ENCODE measurements at places on chromosomes 2 and 18. TPM values are rescaled to one million over a fixed set of nuclear protein-coding genes. Genes with fewer than 3 reads are reported as not detected.

GRCh38 chr2:167964650-167965413 is 282.6 kb downstream of the STK39 start:
- H3K4me1 ChIP-seq: no peaks in the 10 kb centered on the region
- H3K27me3 ChIP-seq: no peaks in the 10 kb centered on the region
- no peak overlapping the region for H3K27ac ChIP-seq
- DNase-seq: no peak
- no peaks in the 10 kb centered on the region for H3K36me3 ChIP-seq

GRCh38 chr2:159194241-159194640 is 92.3 kb downstream of the WDSUB1 start:
- no peak overlapping the region for H3K4me3 ChIP-seq
- no peaks in the 10 kb centered on the region for H3K27me3 ChIP-seq
- DNase-seq: no peak
- H3K36me3 ChIP-seq: no peaks in the 10 kb centered on the region
- no peaks in the 10 kb centered on the region for H3K4me1 ChIP-seq
- H3K27ac ChIP-seq: no peak overlapping the region

DNA sequence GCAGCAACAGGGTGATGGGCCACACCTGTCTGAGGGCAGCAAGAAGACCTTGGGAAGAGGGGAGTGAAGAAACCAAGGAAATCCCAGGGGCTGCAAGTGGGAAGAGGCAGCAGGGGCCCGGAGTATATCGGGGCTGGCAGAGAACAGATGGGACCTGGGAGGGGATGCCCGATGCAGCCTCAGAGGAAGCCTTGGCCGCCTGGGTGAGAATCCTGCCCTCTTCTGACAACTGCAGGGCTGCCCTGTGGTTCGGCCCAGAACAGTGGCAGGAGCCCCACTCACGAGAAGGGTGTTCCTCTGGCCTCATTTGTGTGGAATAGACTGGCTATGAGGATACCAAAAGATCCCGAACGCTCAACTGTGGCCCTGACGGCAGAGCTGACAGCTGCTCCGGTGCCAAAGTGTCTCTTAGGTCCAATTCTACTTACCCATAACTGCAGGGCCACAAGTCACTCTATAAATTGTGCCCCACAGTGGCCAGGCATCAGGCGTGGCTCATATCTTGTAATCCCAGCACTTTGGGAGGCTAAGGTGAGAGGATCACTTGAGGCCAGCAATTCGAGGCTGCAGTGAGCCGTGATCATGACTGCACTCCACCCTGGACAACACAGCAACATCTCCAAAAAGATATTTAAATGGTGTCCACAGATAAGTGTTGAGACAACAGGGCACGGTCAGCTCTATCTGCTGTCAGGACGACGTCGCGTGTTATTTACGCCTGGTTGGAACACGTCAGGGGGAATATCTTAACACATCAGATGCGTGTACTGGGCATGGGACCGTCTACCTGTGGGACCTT is 23.6 kb upstream of the ID2 start:
- no peak overlapping the region for H3K27ac ChIP-seq
- no peaks in the 10 kb centered on the region for H3K27me3 ChIP-seq
- DNase-seq: no peak
- no peak overlapping the region for H3K4me3 ChIP-seq
- H3K4me1 ChIP-seq: peaks cover 8% of the 10 kb centered on the region

GRCh38 chr2:86747711-86748639 is 27.9 kb downstream of the RMND5A start:
- peak; percentile 20 for DNase-seq
- peaks cover 52% of the 10 kb centered on the region for H3K4me1 ChIP-seq
- no peaks in the 10 kb centered on the region for H3K27me3 ChIP-seq

- H3K27ac ChIP-seq: no peak overlapping the region
- no peak overlapping the region for H3K4me3 ChIP-seq
- H3K36me3 ChIP-seq: peaks cover 39% of the 10 kb centered on the region
- peaks cover 9% of the 10 kb centered on the region for H3K4me1 ChIP-seq
- H3K27me3 ChIP-seq: no peaks in the 10 kb centered on the region
Observed at GRCh38 chr2:96185516-96185915, 23.1 kb downstream of the STARD7 start.

GRCh38 chr2:226295123-226295522 is 504.5 kb downstream of the IRS1 start:
- no peaks in the 10 kb centered on the region for H3K36me3 ChIP-seq
- H3K27ac ChIP-seq: no peak overlapping the region
- no peak overlapping the region for H3K4me3 ChIP-seq
- H3K27me3 ChIP-seq: no peaks in the 10 kb centered on the region
- no peak for DNase-seq

DNA sequence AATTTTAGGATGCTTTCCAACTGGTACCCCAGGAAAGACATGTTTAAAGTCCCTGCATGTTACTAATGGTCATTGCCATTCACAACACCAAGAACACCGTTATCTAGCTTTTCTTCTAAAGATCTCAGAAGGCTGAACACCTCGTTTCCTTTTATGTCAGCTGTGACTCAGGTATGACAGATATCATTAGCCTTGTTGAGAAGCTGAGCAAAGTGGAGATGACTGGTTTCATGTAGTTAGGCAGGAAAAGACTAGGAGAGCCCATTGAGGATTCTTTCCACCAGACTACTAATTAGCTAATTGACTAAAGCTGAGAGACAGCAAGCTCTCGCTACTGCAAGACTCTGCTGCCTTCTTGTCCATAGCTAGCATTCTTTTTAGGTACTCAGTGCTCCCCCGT is 32.0 kb upstream of the ARL5A start:
- H3K27ac ChIP-seq: no peak overlapping the region
- H3K36me3 ChIP-seq: no peaks in the 10 kb centered on the region
- no peak for DNase-seq

GRCh38 chr2:95276244-95276887 is 2.1 kb downstream of the PROM2 start:
- H3K27me3 ChIP-seq: no peaks in the 10 kb centered on the region
- DNase-seq: no peak
- no peaks in the 10 kb centered on the region for H3K36me3 ChIP-seq
- peak overlapping the region; percentile 80 for H3K27ac ChIP-seq

DNA sequence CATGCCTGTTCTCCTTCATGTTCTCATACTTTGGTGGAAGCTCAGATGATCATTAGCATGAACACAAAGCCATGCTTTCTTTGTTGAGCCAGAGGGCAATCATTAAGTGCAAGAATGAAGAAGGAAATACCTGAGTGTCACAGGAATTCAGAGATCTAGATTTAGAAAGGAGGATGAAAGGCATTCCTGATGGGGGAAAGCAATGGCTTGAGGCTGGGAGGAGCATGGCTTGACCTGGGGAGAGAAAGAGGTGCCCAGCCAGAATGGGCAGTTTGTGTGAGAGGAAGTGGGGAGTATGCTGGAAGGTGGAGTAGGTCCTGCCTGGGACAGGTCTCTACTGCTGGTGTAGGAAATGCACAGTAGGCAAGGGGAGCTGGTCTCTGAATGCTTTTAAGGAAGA is 35.1 kb downstream of the SLC4A3 start:
- H3K36me3 ChIP-seq: no peaks in the 10 kb centered on the region
- H3K4me1 ChIP-seq: no peaks in the 10 kb centered on the region
- H3K27me3 ChIP-seq: no peaks in the 10 kb centered on the region
- DNase-seq: no peak
- H3K27ac ChIP-seq: no peak overlapping the region
- H3K4me3 ChIP-seq: no peak overlapping the region

GRCh38 chr2:211494085-211494484 is 937.7 kb downstream of the CPS1 start:
- no peak overlapping the region for H3K27ac ChIP-seq
- DNase-seq: no peak
- H3K4me1 ChIP-seq: no peaks in the 10 kb centered on the region
- no peaks in the 10 kb centered on the region for H3K36me3 ChIP-seq
- H3K4me3 ChIP-seq: no peak overlapping the region

DNA sequence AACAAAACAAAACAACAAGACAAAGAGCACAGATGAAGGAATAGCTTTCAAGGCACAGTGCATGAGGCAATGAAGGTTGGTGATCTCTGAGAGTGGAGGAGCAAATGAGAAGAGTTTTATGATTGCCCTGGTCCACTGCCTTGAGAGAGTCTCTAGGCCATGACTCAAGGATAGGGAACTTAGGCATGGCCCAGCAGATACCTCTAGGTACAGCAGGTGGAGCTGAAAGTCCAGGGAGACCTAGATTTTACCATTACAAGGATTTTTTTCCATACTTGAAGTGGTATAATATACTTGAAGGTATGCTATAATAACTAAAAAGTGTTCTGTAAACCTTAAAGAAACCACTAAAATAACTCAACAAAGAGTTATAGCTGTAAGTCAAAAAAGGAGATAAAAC is 239.5 kb upstream of the KLHL29 start:
- no peak for DNase-seq
- H3K27ac ChIP-seq: no peak overlapping the region
- no peaks in the 10 kb centered on the region for H3K4me1 ChIP-seq
- no peaks in the 10 kb centered on the region for H3K27me3 ChIP-seq
- no peak overlapping the region for H3K4me3 ChIP-seq

GRCh38 chr2:240351826-240352426 is 83.5 kb upstream of the GPC1 start:
- no peak overlapping the region for H3K4me3 ChIP-seq
- H3K27ac ChIP-seq: no peak overlapping the region
- no peaks in the 10 kb centered on the region for H3K27me3 ChIP-seq
- DNase-seq: no peak

GRCh38 chr2:96400049-96401000 is 64.8 kb downstream of the NCAPH start:
- no peak overlapping the region for H3K27ac ChIP-seq
- H3K36me3 ChIP-seq: no peaks in the 10 kb centered on the region
- H3K4me1 ChIP-seq: no peaks in the 10 kb centered on the region
- no peak overlapping the region for H3K4me3 ChIP-seq
- DNase-seq: no peak

DNA sequence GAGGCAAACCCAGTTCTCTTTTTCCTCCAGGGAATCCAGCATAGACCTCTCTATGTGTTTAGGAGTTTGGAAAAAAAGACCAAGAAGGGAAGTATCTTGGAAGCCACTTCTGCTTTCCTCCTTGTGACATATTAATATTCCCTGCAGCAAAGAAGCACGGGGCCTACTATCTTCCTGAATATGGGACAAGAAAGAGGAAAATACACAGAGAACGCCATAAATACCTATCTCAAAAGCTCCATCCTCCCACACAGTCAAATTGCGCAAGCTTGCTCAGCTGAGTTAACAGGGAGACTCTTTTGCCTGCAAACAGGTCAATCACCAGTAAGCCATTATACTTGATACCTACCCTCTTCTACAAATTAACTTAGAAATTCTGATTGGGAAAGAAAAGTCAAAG is 16.7 kb upstream of the RAPH1 start:
- no peaks in the 10 kb centered on the region for H3K36me3 ChIP-seq
- H3K27ac ChIP-seq: no peak overlapping the region
- peak; percentile 33 for DNase-seq
- no peak overlapping the region for H3K4me3 ChIP-seq
- H3K4me1 ChIP-seq: peaks cover 6% of the 10 kb centered on the region
- H3K27me3 ChIP-seq: no peaks in the 10 kb centered on the region

GRCh38 chr2:151156431-151156830 is 105.2 kb downstream of the RBM43 start:
- H3K27me3 ChIP-seq: no peaks in the 10 kb centered on the region
- DNase-seq: no peak
- H3K4me3 ChIP-seq: no peak overlapping the region
- H3K36me3 ChIP-seq: no peaks in the 10 kb centered on the region
- H3K4me1 ChIP-seq: no peaks in the 10 kb centered on the region

The DPYSL5 gene
- 0.32 TPM for total RNA-seq

The PRSS56 gene
- not detected for total RNA-seq

The DTNA gene
- 17.1 TPM for total RNA-seq

The KCNK3 gene
- 0.64 TPM for total RNA-seq

The SH3RF3 gene
- total RNA-seq: 8.8 TPM

The EMILIN1 gene
- total RNA-seq: 87.9 TPM

The VSNL1 gene
- total RNA-seq: 0.96 TPM

The CRYGC gene
- not detected for total RNA-seq

The TCF7L1 gene
- total RNA-seq: 0.80 TPM

The FBLN7 gene
- 2.9 TPM for total RNA-seq

All from transverse colon (tissue), 4 donors.